ENCODE measurements at places on chromosomes 5 and 9.
A peak's percentile ranks its signal among the peaks of the same experiment; 100 is the strongest.

GRCh38 chr9:8850914-8851313 lies 1051.3 kb upstream of the DMAC1 start:
- peak; percentile 80 for DNase-seq

GRCh38 chr5:25362799-25363198 lies 718.0 kb upstream of the CDH10 start:
- no peak for DNase-seq

- DNase-seq = no peak
Observed at GRCh38 chr5:60929024-60929423, 15.8 kb downstream of the ERCC8 start.

DNA sequence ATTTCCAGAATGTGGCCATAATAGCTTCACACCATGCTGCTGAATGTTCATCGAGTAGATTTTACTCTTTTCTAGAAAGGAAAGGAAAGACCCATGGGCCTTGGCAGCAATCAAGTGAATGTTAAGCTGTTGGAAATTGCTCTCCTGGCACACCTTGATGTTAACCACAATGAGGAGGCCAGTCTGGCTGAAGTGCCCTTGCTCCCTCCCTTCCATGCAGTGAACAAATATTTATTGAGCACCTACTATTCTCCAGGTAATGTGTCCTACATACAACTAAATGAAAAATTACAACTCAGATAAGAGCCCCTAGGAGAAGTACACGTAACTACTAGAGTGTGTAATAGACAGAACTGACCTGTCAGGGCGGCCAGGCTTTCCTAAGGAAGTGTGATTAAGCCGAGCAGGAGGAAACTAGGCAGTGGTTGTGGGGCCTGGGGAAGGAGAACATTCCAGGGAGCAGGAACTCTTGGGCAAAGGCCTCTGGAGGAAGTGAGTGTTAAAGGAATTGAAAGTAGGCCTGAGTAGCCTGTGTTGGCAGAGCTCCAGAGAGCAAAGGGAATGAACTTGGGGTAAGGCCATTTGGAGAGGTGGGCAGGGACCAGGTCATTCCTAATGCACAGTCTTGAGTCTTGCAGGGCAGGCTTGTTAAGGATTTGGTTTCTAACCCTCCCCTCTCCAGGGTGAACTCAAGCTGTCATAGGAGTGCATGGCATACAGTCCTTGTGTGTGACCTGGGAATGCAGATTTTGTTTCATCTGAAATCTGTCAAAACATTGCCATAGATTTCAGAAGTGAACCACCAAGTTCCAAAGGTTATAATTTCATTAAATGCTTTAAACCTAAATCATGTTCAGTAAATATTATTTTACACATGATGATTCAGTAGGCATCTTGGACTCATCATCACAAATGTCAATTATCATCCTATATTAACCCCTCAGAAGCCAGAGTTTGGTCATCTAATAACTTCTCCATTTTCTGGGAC lies 9.0 kb upstream of the ZSWIM6 start:
- peak; percentile 55 for DNase-seq

- no peak for DNase-seq
Observed at GRCh38 chr9:116393198-116393597, 239.6 kb downstream of the PAPPA start.

DNA sequence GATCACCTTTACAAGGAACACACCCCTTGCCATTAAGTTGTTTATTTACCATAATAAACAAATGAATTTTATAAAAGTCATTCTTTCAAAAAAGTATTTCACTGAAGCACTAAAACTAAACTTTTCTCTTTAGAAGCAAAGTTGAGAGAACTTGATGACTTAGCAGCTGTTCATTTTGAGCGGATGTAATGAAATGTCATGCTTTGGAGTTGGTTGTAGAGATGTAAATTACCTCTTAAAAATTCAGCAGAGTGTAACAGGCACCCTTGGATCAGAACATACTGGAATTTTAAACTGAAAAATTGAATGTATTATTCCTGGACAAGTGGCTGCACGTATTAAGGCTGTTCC lies 617.2 kb downstream of the PDE4D start:
- peak; percentile 75 for DNase-seq

DNA sequence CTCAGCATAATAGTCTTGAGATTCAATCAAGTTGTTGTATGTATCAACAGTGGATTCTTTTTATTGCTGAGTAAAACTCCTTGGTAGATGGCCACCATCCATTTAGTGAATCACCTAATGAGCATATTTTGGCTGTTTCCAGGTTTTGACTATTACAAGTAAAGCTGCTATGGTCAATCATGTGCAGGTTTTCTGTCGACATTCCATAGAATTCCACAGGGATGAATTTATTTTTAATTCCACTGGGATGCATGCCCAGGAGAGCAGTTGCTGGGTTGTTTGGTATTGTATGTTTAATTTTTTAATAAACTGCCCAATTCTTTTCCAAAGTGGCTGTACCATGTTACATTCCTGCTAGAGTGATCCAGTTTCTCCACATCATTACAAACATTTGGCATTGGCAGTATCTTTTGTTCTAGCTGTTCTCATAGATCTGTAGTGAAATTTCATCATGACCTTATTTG lies 10.5 kb upstream of the S1PR3 start:
- DNase-seq = peak; percentile 77

GRCh38 chr5:5986492-5987178 lies 391.7 kb downstream of the MED10 start:
- no peak for DNase-seq

DNA sequence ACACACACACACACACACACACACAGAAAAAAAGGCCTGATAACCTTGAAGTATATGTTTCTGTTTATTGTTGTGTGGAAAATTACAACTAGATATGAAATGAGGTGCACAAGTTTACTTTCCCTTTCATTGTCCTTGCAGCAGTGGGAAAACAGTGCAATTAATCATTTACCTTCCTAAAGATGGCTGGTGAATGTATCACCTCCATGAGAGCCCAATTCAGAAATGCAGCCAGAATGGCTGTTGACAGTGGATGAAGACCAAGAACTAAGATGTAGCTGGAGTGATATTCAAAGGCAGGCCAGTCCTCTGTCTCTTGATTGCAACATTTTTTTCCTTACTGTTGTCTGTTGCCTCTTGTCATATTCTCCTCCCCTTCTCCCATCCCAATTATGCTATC lies 49.6 kb upstream of the EIF4EBP3 start:
- DNase-seq = no peak

DNA sequence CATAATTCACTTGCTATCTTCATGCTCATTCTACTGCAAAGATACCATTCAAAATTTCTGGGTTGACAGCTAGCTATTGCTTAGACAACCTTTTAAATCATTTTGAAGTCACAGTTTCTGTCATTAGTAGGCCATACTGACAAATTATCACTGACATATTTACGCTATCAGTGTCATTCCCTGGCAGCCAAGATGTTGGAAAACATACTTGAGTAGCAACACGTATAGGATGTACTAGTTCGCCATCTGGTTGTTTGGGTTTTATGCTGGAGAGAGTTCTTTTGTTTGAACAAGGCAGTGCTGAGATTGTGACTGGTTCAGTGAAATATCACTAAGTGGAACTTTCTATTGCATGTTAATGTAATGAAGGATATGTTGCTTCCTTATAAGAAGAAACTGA lies 621.9 kb downstream of the DTWD2 start:
- DNase-seq = no peak

DNA sequence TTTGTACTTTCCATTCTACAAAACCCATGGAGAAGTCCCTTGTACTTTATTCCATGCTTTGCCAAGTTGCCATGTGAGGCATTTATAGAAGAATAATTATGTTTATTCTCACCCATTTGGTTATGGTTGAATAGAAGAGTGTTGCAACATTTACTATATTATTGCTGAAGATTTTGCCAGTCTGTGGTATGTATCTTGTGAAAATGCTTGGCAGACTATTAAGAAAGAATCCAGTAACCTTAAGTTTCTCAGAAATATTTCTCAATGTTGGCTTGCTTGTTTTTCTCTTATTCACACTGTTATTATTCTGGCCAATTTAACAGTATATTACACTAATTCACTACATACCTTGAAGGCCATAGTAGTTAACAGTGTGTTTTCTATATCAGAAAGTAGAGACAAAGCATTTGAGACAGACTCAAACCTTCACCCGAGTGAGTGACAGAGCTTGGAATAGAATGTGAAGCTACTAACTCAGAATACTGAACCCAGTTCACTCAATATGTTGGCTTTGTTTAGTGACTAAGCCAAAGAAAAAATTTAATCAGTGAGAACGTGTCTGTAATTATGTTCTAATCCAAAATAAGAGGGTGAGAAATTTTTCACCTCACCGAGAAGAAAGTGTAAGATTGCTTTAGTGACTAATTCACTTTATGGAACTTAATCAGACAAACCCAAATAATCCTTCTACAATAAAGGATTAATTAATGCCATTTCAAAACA lies 184.4 kb downstream of the CWC27 start:
- no peak for DNase-seq

DNA sequence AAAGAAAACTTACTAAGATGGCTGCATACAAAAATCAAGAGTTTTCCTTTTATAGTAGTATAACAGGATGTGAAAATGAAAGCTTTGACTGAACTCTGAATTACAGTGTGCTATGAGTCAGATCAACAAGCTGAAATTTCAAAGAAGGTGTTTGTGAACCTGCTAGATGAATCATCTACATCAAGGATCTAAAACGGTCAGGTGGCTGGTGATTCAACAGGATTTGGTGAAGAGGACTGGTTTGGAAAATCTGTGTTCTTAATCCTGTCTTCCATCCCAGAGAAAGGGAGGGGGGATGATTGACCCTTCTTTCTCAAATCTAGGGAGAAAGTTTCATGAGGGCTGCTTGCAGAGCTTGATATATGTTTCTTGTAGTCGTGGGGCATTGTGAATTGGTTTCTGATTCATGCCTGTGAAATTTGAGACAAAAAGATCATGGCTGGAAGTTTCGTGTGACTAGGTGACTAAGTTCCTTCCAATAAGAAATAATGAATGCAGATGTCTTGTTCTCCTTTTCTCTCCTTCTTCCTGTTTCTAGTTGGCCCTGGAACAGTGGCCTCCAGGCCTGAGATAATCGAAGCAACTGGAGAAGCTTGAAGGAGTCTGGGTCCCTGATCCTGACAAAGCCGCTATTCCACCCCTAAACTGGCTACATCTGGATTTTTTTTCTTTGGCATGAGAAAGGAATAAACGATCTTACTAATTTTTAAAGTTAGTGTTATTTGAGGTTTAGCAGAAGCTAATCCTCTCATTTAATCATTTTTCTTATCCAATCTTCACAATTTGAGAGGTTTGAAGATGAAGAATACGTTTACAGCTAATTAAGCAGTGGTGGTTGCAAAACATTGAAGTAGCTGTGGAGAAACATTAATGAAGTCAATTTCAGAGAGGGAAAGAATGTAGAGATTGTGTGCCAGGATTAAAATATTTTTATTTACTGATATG lies 67.2 kb downstream of the MRPS30 start:
- DNase-seq = no peak

DNA sequence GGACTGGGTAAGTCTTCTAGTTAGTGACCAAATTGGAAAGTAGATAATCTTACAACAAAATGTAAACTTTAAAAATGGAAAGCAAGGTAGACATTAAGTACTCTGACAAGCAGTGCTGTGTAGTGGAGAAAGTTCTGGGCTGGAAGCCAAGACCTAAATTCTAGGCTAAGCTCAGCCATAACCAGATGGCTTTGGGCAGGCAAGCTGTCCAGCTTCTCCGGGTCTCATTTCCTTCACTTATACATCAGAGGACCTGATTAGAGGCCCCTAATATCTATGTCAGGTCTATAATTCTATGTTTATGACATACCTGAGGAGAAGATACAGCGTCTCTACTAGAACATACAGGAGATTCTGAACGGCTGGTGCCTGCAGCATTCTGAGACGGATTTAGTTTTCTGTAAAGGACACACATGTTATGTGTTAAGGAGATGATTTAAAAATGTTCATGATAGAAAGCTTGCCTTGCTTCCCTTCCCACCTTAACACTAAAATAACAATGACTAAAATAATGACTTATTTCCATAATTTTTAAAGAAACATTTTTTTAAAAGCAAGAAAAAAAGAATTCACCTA lies 61.2 kb downstream of the ELL2 start:
- peak; percentile 74 for DNase-seq

- DNase-seq = peak; percentile 62
Observed at GRCh38 chr9:94864196-94864595, 137.7 kb downstream of the AOPEP start.

DNA sequence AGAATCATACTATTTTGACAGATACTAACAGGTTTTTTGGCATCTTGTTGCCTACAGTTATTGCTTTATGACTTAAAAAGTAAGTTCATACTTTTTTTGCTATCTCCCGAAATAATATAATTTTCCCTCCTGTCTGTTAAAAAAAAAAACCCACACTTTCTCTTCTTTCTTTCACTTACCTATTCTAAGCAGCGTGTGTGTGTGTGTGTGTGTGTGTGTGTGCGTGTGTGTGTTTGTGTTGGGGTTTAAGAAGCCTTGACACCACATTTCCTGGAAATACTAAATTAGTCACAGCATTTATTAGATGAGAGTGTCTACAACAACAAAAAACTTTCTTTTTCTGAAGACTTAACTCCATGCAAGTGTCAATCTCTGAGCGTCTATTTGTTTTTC lies 12.4 kb downstream of the TNFAIP8 start:
- DNase-seq = no peak

- peak; percentile 30 for DNase-seq
Observed at GRCh38 chr9:3398232-3398648, 127.6 kb downstream of the RFX3 start.

- no peak for DNase-seq
Observed at GRCh38 chr9:38106488-38106887, 37.5 kb upstream of the SHB start.

- DNase-seq = peak; percentile 28
Observed at GRCh38 chr5:82593481-82593880, 315.3 kb upstream of the RPS23 start.

DNA sequence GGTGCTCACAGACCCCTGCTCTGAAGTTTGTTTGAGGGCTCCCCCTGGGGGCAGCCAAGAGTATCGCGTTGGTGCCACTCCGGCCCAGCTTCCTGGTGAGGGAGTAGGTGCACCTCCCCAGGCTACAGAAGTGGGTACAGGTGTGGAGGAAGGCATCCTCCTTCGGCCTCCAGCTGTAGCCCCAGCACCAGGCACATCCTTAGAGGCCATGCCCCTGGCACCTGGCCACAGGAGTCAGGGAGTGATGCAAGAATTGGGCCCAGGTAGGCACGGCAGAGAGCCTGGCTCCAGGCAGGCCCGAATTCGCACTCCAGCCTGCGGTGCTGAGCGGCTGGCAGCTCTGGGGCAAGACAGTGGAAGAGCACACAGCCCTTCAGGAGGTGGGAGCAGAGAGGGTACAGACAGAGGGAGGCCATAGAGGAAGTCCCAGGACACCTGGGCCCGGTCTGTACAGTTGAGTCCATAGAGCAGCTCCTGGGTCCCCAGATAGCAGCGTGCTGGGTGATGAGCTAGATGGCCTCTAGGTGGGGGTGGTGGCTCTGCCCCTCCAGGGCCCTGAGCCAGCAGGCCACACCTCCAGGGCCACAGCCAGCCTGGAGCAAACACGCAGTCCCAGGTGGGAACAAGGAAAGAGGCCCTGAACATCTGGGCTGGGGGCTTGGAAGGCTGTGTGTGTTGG lies 2.4 kb downstream of the SAPCD2 start:
- peak; percentile 84 for DNase-seq

GRCh38 chr5:54577528-54577927 lies 60.0 kb downstream of the SNX18 start:
- DNase-seq = peak; percentile 49

GRCh38 chr5:23740029-23740428 lies 232.6 kb downstream of the PRDM9 start:
- peak; percentile 27 for DNase-seq
